ENCODE measurements at places on chromosomes 12 and 14. TPM values are rescaled to one million over a fixed set of nuclear protein-coding genes. Genes with fewer than 3 reads are reported as not detected.

RPL10L gene
- not detected for total RNA-seq

SUSD6 gene
- total RNA-seq: 8.0 TPM

COX8C gene
- total RNA-seq: not detected

KRT82 gene
- total RNA-seq: not detected

ACIN1 gene
- total RNA-seq: 109 TPM

NFE2 gene
- total RNA-seq: 0.20 TPM

LHX5 gene
- total RNA-seq: not detected
